NCI-H69 (cell line): ENCODE measurements at places on chromosomes 1 and 21.

- no peak for DNase-seq
Measured at GRCh38 chr1:58116284-58116683, 430.2 kb downstream of the OMA1 start.

GRCh38 chr1:243483071-243483771, 227.4 kb downstream of the SDCCAG8 start:
- DNase-seq: no peak

DNA sequence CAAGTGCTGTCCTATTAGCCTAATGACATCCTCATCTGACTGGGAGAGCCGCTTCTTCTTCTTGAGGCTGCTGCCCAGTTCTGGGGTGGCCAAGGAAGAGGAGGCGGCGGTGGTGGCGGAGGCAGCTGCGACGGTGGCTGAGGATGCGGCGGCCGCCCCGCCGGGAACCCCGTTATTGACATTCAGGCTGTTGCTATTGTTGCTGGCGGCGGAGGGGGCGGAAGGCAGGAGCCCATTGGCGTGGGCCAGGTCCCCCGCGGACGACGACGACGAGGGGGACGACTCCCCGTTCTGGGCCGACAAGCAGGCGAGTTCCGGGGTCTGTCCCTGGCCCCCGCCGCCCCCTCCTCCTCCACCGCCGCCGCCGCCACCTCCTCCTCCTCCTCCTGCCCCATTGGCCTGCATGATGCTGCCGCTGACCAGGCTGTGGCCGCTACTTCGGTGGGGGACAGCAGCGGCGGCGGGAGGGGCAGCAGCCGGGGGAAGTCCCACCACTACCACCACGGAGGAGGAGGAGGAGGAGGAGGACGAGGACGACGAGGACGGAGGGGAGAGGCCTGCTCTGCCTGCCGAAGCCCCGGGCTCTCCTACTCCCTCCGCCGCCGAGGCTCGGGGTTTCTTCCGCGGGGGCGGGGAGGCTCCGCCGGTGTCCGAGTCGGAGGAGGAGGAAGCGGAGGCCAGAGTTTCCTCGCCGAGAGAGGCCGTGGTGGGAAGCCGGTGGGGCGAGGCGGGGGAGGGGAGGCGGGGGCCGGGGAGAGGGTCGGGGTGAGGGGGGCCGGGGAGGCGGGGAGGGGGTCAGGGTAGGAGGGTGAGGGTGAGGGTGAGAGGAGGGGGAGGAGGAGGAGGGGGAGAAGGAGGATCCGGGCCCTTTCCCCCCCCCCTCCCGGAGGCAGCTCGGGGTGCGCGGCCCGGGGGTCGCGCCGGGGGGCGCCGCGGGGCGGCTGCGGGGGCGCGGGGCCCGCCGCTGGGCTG, 610 bp downstream of the WDR26 start:
- peak; percentile 77 for DNase-seq

DNA sequence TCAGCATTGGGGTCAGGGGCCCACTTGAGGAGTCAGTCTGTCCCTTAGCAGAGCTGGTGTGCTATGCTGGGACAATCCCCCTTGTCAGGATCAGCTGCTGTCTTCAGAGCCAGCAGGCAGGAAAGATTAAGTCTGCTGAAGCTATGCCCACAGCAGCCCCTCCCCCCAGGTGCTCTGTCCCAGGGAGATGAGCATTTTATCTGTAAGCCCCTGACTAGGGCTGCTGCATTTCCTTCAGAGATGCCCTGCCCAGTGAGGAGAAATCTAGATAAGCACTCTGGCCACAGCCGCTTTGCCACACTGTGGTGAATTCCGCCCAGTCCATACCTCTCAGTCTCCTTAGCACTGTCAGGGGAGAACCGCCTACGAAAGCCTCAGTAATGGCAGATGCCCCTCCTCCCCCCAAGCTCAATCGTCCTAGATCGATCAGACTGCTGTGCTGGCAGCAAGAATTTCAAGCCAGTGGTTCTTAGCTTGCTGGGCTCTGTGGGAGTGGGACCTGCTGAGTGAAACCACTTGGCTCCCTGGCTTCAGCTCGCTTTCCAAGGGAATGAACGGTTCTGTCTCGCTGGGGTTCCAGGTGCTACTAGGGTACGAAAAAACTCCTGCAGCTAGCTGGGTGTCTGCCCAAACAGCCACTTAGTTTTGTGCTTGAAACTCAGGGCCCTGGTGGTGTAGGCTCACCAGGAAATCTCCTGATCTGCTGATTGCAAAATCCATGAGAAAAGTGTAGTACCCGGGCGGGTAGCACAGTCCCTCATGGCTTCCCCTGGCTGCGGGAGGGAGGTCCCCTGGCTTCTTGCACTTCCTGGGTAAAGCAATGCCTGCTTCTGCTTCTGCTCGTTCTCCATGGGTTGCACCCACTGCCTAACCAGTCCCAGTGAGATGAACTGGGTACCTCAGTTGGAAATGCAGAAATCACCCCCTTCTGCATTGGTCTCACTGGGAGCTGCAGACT, 25.1 kb upstream of the TP53BP2 start:
- DNase-seq: peak; percentile 30
